ENCODE measurements at places on chromosomes 3 and 15.
A peak's percentile ranks its signal among the peaks of the same experiment; 100 is the strongest.

- no peak for DNase-seq
These were observed 428.5 kb upstream of the CNTN3 start for GRCh38 chr3:75042941-75043340.

DNA sequence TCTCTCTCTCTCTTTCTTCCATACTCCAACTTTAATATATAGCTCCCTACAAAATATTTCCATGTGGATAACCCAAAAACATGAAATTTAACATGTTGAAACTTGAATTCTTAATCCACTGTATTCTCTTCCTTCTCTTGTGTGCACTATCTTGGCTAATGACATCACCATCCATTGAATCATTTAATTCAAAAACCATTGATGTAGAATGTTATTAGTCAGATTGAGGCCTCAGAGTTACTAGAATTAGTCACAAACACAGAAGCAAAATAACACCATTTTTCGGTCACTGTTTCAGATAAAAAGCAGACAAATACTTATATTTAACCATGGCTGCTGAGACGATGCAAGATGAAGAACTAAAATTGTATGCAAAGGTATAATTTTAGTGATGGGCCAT lies 256.9 kb upstream of the LRRC3B start:
- no peak for DNase-seq

GRCh38 chr15:89303986-89304385 lies 30.6 kb downstream of the POLG start:
- peak; percentile 9 for DNase-seq

DNA sequence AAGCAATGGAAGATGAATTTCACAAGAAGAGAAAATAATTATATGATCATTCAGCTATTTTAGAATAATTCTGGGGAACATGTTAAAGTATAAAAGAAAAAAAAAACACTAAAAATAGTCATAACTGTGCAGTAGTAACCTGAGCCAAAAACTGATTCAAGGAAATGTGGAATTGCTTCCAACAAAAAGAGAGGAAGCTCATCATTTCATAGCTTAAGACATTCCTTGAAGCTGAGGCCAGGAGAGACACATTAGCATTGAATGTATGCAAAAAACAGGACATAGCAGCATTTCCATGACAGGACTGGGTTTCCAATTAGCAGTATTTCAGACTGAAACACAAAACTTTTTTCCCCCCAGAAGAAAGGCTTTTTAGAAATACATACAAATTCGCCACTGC lies 27.7 kb upstream of the LRRN1 start:
- no peak for DNase-seq

GRCh38 chr3:122671553-122671952 lies 9.1 kb upstream of the PARP14 start:
- DNase-seq = no peak

- DNase-seq = peak; percentile 68
These were observed 158.8 kb downstream of the CLSTN2 start for GRCh38 chr3:140093742-140094141.

GRCh38 chr3:16426665-16427064 lies 86.8 kb downstream of the RFTN1 start:
- DNase-seq = peak; percentile 55

DNA sequence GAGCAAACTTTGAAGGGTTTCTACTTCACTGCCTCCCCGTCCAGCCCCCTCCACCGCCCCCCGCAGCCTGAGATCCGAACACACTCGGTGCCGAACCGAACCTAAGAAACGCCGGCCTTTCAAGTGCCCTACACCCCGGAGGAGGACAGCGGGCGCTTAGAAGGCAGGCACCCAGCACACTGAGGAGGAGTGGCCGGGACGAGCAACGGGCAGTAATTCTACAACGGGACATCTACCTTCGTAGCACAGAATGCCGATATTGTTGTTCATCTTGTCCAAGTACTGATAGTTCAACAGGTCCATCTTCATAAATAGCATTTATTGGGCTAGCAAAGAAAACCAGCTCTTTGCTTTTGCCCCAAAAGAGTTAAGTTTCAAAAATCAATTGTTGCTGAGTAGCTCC lies 513 bp downstream of the VGLL4 start:
- no peak for DNase-seq

DNA sequence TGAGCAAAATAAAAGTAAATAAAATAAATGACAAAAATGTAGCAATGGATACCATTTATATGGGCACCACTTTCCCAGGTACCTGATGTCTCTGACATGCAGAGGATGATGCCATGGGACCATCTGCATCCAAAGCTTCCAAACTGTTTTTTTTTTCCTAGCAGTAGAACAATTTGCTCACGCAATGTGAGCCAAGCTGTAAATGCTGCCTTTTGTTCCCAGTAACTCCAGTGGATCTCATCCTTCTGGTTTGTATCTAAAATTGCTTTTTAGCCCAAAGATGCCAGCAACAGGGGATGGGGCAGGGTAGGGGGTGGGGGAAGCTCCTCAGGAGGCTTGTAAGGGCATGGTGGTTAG lies 32.7 kb downstream of the SLC12A8 start:
- no peak for DNase-seq
